Smooth muscle cell of the umbilical artery (primary cell): ENCODE measurements at places on chromosomes 11 and 22. TPM values are rescaled to one million over a fixed set of nuclear protein-coding genes. Genes with fewer than 3 reads are reported as not detected.

Gene OR5T3
- total RNA-seq, result not detected in 2 replicates

Gene ENTHD1
- not detected in 2 replicates for total RNA-seq

Gene MAP6
- 0.59 and 0.69 TPM in 2 replicates for total RNA-seq

Gene WT1
- 0.18 TPM in 1 of 2 replicates, not detected in the other for total RNA-seq

Gene VPREB1
- not detected in 2 replicates for total RNA-seq

Gene SEPTIN5
- 14.8 and 27.3 TPM in 2 replicates for total RNA-seq

Gene RNASEH2C
- total RNA-seq, result 17.3 and 52.9 TPM in 2 replicates

Gene C22orf15
- total RNA-seq, result 1.2 and 3.3 TPM in 2 replicates
